ENCODE measurements at places on chromosomes 5 and 9. TPM values are rescaled to one million over a fixed set of nuclear protein-coding genes. Genes with fewer than 3 reads are reported as not detected.
A peak's percentile ranks its signal among the peaks of the same experiment; 100 is the strongest.

The C5orf58 gene
- total RNA-seq, result not detected

GRCh38 chr9:97853056-97853843 is at the start of gene FOXE1:
Gene FOXE1, plus strand, starts transcription at chr9:97853226. Its CDS starts 689 bp downstream, at chr9:97853915.
- DNase-seq, result no peak

- peak; percentile 68 for DNase-seq
Measured at GRCh38 chr5:168316139-168316578, 24.7 kb downstream of the WWC1 start.

DNA sequence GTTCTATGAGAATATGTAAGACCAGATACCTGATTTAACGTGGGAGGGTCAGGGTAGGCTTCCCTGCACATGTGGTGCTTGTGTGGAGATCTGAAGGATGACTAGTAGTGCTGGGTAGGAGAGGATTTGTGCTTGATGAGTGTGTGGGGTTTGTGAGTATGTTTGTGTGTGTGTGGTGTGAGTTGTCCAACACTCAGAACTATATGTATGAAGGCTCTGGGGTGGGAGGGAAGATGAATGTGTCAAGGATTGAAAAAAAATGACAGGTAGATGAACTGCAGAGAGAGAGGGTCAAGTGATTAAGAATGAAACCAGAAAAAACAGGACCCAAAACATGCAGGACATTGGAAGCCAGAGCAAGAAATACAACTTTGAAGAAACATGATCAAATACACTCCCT is 154.6 kb upstream of the NR3C1 start:
- no peak for DNase-seq
